Amygdala (tissue), 56 donors: ENCODE measurements at places on chromosomes 7 and 10.

GRCh38 chr7:50957855-50958254 is 175.2 kb upstream of the GRB10 start:
- no peak for DNase-seq

GRCh38 chr10:112962343-112962742 is 12.3 kb downstream of the TCF7L2 start:
- DNase-seq, result no peak

DNA sequence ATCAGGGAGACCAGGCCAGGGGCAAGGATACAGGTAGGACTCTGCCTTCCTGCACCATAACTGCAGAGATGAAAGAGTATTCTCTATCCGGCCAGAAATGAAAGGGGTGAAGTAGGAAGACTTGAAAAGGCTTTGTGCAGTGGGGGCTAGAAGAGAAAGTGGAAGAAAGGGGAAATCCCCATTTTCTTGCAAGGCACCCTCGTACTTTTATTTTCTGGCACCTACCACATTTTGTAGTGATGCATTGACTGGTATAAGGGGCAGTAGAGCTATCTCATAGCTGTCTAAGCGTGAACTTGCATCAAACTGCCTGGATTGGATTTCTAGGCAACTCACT is 752 bp upstream of the CAMK2G start:
- DNase-seq, result no peak

DNA sequence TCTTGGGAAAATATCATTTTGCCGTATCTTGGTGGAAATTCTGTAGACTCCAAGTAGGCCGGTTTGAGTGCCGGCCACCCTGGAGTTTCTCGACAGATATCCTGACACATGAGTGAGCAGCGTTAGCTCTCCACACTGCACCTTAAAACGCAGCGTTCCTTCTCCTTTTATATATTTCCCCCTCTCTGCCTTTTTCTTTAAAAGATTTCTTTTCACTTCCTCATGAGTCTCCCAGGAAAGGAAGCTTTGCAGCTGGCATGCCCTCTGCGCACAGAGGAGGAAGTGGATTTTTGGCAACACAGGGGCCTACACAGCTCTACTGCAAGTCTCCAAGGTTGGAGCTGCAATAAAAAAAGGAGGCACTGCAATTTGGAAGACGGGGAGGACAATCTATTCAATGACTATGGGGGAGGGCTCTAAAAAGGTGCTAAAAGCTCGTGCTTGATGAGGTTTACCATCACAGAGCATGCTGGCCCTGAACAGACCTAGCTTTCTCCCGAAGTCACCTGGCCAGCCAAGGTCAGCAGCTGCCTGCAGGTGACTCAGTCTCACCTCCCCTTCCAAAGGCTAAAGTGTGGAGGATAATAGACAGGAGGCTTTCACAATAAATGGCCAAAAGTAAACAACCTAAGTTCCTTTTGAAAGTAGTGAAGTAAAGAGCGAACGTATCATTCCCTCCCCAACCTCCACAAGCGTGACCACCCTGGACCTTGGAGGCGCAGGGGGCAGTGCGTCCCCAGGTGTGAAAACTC is 252.8 kb downstream of the ZMYND11 start:
- DNase-seq, result no peak

DNA sequence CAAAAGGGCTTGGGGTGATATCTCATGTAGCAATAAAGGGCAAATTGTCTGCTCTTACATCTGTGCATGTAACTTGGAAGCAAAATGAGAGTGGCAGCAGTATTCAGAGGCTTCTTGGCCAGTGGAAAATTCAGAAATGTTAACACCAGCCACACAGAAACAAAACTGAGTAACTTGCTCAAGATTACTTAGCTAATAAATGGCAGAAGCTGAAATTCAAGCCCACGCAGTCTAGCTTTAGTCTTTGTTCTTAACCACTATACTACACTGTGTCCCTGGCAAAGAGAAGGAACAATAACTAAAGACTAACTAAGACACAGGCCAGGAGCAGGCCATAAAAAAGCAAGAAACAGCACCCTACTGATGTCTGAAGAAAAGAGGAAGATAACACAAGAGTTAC is 185.9 kb upstream of the ASAH2 start:
- no peak for DNase-seq

DNA sequence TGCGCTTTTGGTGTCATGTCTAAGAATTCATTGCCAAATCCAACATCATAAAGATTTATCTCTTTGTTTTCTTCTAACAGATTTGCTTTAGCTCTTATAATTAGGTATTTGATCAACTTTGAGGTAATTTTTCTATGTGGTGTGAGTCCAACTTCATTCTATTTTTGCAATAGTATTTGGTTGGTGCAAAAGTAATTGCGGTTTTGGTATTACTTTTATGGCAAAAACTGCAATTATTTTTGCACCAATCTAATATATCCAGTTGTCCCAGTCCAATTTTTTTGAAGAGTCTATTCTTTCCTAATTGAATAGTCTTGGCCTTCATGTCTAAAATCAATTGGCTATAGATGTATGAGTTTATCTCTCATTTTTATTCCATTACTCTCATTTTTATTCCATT is 535.5 kb downstream of the ATRNL1 start:
- DNase-seq, result no peak

DNA sequence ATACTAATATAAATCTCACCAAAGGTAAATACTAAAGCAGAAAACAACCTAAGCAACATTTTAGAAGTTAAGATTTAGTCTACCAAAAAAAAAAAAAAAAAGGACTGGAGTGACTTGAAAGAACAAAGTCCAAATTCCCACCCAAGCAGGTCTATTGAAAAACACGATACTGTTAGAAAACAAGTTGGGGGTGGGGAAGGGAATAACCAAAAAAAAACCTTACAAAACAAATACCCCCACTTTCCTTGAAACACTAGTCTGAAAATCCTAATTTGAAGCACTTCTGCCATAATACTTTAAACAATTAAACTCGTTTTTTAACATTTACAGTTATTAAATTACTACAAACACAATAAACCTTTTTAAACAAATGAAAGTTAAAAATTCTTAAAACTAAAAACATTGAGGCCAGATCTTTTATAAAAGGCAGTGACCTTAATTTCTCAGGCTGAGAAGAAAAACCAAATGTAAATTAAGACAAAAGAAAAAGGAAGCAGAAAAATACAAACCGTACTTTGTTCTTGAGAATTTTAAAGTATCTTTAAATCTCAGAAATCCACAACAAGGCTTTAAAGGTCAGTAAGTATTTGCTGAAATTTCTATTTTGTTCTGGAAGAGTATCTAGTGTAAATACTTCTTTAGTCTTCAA is 135.1 kb downstream of the NRBF2 start:
- no peak for DNase-seq

DNA sequence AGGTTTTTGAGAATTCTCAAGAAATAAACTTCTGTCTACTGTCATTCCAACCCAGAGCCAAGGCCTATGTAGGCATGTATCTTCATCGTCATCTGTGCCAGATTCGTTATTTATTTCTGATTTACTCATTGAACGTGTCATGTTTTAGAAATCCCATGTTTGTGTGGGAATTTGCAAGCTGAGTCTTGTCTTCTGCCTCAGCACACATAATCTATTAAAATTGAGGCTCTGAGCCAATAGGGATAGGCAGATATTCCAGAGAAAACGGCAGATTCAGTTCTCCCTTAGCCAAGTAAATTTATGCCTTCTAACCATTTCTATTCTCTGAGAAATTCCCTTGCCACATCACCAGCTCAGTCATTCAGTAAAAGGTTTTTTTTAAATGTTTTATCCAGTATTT is 444.6 kb downstream of the REEP3 start:
- no peak for DNase-seq

DNA sequence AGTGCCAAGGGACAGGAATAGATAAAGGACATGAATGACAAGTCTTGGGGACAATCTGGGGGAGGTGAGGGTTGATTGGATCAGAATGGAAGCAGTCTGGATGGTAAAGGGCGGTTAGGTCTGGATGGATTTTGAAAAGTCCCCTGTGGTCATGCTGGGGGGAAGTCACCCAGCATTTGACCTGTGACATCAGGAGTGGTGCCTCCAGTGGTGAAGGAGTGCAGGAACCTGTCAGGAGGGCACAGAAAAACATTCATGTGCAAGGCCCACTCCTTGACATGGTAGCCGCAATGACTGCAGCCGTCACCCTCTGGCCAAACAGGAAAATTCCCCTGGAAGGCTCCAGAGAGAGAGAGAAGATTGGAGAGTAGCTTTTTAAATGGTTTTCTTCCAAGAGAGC is 304.8 kb downstream of the GFRA1 start:
- no peak for DNase-seq

- no peak for DNase-seq
Observed at GRCh38 chr10:114272696-114273095, 33.6 kb downstream of the VWA2 start.

GRCh38 chr10:86388119-86388704 is 21.6 kb upstream of the GRID1 start:
- no peak for DNase-seq

DNA sequence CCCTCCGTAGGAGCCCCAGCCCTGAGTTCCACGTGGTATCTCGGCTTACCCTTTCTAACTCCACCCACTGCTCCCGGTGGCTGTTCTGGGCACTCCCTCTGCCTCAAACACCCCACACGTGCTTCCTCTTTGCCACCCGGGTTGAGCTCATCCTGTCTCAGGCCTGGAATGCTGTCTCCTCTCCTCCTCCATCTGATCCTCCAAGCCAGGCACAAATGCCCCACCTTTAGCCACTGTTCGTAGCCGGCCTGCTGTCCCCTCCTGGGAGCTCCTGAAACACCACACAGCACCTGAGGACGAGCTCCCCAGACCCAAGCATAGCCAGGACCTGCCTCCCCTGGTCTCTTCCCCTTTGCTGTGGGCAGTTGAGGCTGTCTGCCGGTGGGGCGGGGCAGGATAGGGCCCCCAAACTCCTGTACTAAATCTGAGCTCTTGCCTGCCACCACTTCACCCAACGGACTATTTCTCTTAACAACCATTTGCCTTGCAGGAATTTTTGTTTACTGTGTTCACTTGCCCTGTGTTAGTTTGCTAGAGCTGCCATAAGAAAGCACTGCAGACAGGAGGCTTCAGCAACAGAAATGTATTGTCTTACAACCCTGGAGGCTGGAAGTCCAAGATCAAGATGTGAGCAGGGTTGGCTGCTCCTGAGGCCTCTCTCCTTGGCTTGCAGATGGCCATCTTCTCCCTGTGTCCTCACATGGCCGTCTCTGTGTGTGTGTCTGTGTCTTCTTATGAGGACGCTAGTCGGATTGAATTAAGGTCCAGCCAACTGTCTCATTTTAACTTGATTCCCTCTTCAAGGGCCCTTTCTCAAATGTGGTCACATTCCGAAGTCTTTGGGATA is 58.3 kb upstream of the SHH start:
- DNase-seq, result no peak

GRCh38 chr10:43287056-43288007 is 20.5 kb upstream of the RASGEF1A start:
- no peak for DNase-seq

- no peak for DNase-seq
Observed at GRCh38 chr10:110365356-110366143, 60.8 kb upstream of the SMNDC1 start.

GRCh38 chr7:134520130-134520529 is 7.2 kb upstream of the AKR1B10 start:
- DNase-seq, result no peak
